ENCODE measurements at places on chromosomes 3 and 15. TPM values are rescaled to one million over a fixed set of nuclear protein-coding genes. Genes with fewer than 3 reads are reported as not detected.

Gene RARB
- not detected for total RNA-seq

Gene TGM4
- 0.46 TPM for total RNA-seq

Gene CCDC33
- not detected for total RNA-seq

Gene CIP2A
- total RNA-seq: 52.0 TPM

Gene TMEM212
- total RNA-seq: not detected

Gene NANOGP8
- not detected for total RNA-seq

Gene CLEC3B
- not detected for total RNA-seq

DNA sequence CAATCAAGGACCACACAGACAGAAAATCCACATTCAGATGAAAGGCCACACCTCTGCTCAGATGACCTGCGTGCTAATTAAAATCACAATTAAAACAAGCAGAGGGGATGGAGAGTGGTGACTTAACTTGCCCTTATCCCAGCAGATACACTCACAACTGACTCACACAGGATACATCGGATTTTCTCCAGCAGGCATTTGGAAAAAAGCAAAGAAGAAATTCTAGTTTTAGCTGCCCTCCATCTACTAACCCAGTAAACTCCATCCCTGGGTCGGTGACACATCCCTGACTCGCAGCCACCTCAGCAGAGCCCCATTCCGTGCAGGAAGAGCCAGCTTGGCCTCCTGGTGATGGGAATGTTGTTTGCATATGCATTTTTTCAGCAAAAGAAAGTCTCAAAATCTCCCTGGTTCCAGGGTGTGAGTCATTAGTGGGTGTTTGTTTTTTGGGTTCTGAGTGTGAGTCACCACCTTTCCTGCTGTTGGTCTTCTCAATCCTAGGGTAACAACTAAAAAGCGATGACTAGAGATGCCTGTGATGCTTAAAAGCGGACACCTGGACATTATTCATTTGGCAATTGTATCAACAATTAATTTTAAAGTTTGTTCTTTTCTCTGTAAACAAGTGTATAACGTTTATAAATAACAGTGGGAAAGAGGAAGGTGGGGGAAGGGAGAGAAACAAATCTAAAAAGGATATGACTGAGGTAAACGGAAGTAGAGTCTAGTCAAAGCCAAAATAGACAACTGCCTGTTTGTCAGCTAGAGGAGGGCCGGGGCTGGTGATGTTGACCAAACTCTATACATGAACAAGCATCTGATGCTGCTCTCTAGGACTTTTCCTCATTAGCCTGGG is 49.8 kb upstream of the SLC4A7 start:
- H3K36me3 ChIP-seq: no peaks in the 10 kb centered on the region
- peak overlapping the region; percentile 31 for H3K4me3 ChIP-seq
- peaks cover 45% of the 10 kb centered on the region for H3K4me1 ChIP-seq
- peak overlapping the region; percentile 99 for H3K27ac ChIP-seq

GRCh38 chr15:26632500-26632899 is 140.4 kb downstream of the GABRB3 start:
- no peak overlapping the region for H3K27ac ChIP-seq
- no peak for DNase-seq
- no peaks in the 10 kb centered on the region for H3K4me1 ChIP-seq
- H3K4me3 ChIP-seq: no peak overlapping the region

DNA sequence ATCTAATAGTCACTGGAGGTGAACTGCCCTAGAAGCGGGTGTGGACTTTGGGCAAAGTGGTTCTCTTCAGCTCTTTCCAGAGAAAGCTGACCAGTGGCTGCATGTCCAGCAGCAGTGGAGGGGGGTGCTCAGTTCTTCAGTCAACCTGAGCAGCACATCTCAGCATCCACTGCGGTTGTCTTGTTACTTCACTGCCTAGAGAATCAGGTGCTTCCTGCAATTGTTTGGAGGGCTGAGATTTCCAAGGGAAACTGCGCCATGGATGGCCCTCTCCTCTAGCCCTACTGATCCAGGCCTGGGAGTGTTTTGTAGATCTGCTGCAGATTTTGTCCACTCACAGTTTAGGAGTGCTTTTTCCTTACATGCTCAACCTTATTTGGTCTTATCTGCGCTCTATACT is 65.6 kb upstream of the CFAP161 start:
- no peak for DNase-seq
- no peaks in the 10 kb centered on the region for H3K4me1 ChIP-seq
- no peaks in the 10 kb centered on the region for H3K27me3 ChIP-seq
- H3K27ac ChIP-seq: no peak overlapping the region
- no peak overlapping the region for H3K4me3 ChIP-seq

DNA sequence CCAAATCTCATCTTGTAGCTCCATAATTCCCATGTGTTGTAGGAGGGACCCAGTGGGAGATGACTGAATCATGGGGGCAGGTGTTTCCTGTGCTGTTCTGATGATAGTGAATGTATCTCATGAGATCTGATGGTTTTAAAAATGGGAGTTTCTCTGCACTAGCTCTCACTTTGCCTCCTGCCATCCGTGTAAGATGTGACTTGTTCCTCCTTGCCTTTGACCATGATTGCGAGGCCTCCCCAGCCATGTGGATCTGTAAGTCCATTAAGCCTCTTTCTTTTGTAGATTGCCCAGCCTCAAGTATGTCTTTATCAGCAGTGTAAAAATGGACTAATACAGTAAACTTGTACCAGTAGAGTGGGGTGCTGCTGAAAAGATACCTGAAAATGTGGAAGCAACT is 44.5 kb downstream of the DUT start:
- peaks cover 16% of the 10 kb centered on the region for H3K27me3 ChIP-seq
- no peaks in the 10 kb centered on the region for H3K4me1 ChIP-seq
- no peak overlapping the region for H3K27ac ChIP-seq
- no peak overlapping the region for H3K4me3 ChIP-seq
- no peaks in the 10 kb centered on the region for H3K36me3 ChIP-seq

DNA sequence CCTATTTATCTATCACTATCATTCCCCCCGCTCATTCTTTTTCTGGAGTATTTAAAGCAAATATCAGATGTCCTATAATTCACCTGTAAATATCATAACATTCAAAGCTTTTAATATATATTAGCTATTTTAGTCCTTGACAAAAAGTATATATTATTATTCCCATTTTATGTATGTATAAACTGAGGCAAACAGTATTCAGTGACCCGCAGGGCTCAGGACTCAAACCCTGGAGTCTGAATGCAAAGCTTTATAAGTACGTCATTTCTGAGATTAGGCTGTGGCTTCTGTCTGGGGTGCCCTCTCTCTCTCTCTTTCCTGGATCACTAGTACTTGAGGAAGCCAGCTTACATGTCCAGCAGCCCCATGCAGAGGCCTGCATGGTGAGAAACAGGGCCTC is 20.4 kb upstream of the PDCD6IP start:
- no peaks in the 10 kb centered on the region for H3K4me1 ChIP-seq
- H3K27me3 ChIP-seq: no peaks in the 10 kb centered on the region
- DNase-seq: no peak
- no peak overlapping the region for H3K4me3 ChIP-seq

GRCh38 chr3:127114337-127115070 is 78.4 kb upstream of the PRR23E start:
- DNase-seq: no peak
- H3K4me1 ChIP-seq: no peaks in the 10 kb centered on the region
- no peaks in the 10 kb centered on the region for H3K36me3 ChIP-seq
- no peak overlapping the region for H3K4me3 ChIP-seq
- peaks cover 4% of the 10 kb centered on the region for H3K27me3 ChIP-seq
- H3K27ac ChIP-seq: no peak overlapping the region

GRCh38 chr15:37921527-37922385 is 12.7 kb upstream of the TMCO5A start:
- no peak overlapping the region for H3K4me3 ChIP-seq
- no peaks in the 10 kb centered on the region for H3K27me3 ChIP-seq
- DNase-seq: no peak
- H3K4me1 ChIP-seq: no peaks in the 10 kb centered on the region
- no peak overlapping the region for H3K27ac ChIP-seq

GRCh38 chr15:28001641-28002040 is 97.5 kb downstream of the OCA2 start:
- DNase-seq: no peak
- H3K4me3 ChIP-seq: no peak overlapping the region
- no peaks in the 10 kb centered on the region for H3K4me1 ChIP-seq
- no peaks in the 10 kb centered on the region for H3K36me3 ChIP-seq
- H3K27me3 ChIP-seq: no peaks in the 10 kb centered on the region

- H3K36me3 ChIP-seq: no peaks in the 10 kb centered on the region
- H3K4me1 ChIP-seq: peaks cover 26% of the 10 kb centered on the region
- H3K27me3 ChIP-seq: no peaks in the 10 kb centered on the region
- no peak for DNase-seq
- peak overlapping the region; percentile 30 for H3K27ac ChIP-seq
Measured at GRCh38 chr15:41683955-41684354, 23.8 kb downstream of the MGA start.

DNA sequence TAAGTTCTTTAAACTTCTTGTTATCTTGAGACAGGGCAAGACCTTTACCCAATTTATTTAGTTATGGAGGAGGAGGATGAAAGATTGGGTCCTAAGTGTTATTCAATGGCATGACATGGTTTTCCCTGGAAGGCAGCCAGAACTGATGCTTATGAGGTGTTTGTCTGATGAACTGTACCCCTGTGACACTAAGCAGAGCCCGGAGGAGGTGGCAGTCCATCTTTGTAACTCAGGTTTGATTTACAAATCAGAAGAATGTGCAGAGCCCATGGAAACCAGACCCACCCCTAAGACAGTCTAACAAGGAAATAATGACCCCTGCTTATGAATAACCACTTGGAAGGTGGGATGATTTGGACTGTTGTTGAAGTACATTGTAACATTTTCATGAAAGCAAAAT is 878.6 kb upstream of the NR2F2 start:
- no peak for DNase-seq
- H3K27ac ChIP-seq: no peak overlapping the region
- H3K4me1 ChIP-seq: no peaks in the 10 kb centered on the region
- no peaks in the 10 kb centered on the region for H3K27me3 ChIP-seq
- H3K4me3 ChIP-seq: no peak overlapping the region

- no peak overlapping the region for H3K4me3 ChIP-seq
- H3K36me3 ChIP-seq: no peaks in the 10 kb centered on the region
- no peak overlapping the region for H3K27ac ChIP-seq
- H3K4me1 ChIP-seq: no peaks in the 10 kb centered on the region
Measured at GRCh38 chr3:19487386-19487785, 339.1 kb downstream of the KCNH8 start.

GRCh38 chr3:192365571-192365970 is 361.8 kb downstream of the FGF12 start:
- H3K4me3 ChIP-seq: no peak overlapping the region
- no peak overlapping the region for H3K27ac ChIP-seq
- no peaks in the 10 kb centered on the region for H3K36me3 ChIP-seq

DNA sequence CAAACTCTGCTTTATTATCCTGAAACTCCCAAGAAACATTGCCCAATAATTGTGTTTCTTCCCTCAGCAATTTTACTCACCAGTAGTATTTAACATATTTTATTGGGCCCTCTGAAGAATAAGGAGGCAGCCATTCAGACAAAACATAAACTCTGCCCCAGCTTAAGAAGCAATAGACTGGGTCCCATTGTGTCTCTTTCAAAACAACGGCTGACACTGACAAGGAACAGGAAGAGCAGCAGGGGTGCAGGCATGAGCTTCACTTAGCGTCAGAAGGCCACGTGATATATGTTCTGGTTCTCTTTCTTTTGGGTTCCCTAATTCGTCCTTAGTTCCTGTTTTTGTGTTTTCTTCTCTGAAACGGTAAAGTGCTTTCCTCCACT is 242.3 kb downstream of the FHIT start:
- H3K36me3 ChIP-seq: no peaks in the 10 kb centered on the region
- H3K4me1 ChIP-seq: no peaks in the 10 kb centered on the region
- H3K27me3 ChIP-seq: no peaks in the 10 kb centered on the region
- no peak overlapping the region for H3K27ac ChIP-seq

DNA sequence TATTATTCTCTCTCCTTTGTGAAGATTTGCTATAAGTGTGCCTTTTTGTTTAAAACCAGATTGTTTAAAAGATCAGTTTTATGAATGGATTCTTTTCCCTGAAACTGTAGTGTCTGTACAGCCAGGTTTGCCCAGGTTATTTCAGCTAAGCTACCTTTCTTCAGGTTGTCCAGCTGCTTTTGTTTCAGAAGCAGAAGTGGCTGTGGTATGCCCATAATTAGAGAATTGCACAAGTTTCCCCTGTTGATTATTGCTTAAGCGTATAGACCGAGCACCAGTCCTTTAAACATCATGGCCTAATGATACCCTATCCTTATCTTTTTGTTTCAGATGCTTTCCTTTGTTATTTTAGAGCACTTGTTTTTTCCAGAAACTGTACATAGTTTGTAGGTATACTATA is 10.2 kb downstream of the ASB7 start:
- no peaks in the 10 kb centered on the region for H3K27me3 ChIP-seq
- H3K27ac ChIP-seq: no peak overlapping the region
- H3K4me1 ChIP-seq: no peaks in the 10 kb centered on the region
- no peak for DNase-seq
- H3K4me3 ChIP-seq: no peak overlapping the region
- H3K36me3 ChIP-seq: peaks cover 29% of the 10 kb centered on the region

- H3K36me3 ChIP-seq: no peaks in the 10 kb centered on the region
- no peaks in the 10 kb centered on the region for H3K27me3 ChIP-seq
- H3K4me3 ChIP-seq: no peak overlapping the region
- H3K4me1 ChIP-seq: no peaks in the 10 kb centered on the region
- H3K27ac ChIP-seq: no peak overlapping the region
Measured at GRCh38 chr3:166889241-166889640, 490.9 kb downstream of the ZBBX start.

DNA sequence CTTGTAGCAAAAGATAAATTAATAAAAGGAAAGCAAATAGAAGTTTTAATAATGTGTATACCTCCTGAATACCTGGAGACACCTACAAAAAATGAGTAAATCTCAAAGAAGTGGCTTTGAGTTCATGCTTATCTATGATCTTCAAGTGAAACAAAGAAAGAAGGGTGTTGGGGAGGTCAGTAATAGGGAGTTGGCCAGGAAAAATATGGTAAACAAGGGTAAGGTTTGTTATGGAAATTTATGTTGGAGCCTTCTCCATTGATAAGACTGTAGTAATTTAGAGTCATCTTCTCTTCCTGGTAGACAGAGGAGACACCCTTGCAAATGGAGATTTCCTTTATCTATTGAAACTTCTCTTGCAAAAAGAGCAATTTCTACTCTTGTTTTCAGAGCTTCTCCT is 6.6 kb upstream of the CCR8 start:
- no peak for DNase-seq
- H3K27me3 ChIP-seq: no peaks in the 10 kb centered on the region
- no peaks in the 10 kb centered on the region for H3K36me3 ChIP-seq
- H3K27ac ChIP-seq: no peak overlapping the region

DNA sequence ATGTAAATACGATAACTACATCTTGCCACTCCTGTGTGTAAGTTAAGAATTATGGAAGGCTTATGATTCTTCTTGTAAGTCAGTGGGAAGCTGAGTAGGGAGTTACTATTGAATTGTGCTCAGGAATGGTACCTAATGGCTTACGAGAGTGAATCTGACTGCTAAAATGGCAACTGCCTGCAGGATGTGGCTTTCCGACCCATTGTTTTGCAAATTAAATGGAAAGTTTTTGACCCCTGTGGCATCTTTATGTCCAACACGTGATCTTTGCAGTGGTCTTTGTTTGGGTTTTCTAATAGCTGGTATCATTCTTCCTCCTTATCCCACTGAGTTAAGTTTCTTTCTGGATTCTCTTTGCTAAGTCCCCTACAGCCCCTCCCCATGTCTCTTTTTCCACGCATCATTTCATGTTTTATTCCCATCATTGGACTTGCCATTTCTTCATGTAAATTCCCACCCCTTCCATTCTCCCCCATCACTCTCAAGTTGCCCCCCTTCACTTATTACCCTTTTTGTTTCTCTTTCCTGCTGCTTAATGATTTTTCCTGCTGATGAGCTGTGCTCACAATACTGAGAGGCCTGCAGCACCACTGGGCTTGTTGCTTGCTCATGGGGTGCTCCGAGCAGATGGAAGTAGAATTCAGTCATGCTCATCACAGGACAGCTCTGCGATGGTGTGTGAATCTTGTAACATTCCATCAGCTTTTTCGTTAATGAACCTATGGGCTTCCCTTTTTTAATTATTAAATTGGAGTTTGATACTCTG is 428.2 kb upstream of the IL12A start:
- no peaks in the 10 kb centered on the region for H3K36me3 ChIP-seq
- H3K27ac ChIP-seq: no peak overlapping the region
- DNase-seq: no peak
